ENCODE measurements at places on chromosomes 3 and 15. TPM values are rescaled to one million over a fixed set of nuclear protein-coding genes. Genes with fewer than 3 reads are reported as not detected.

Gene PAK6
- total RNA-seq = 0.84 TPM

Gene CLDN1
- total RNA-seq = 0.66 TPM

Gene GPR62
- total RNA-seq = not detected

Gene IMPG2
- 0.05 TPM for total RNA-seq

Gene XCR1
- total RNA-seq = not detected

Gene SLC6A1
- total RNA-seq = not detected

Gene CCR9
- not detected for total RNA-seq

Gene MED12L
- 1.9 TPM for total RNA-seq

Gene PLS1
- 3.8 TPM for total RNA-seq

Gene OR5H2
- not detected for total RNA-seq

Gene SNX22
- total RNA-seq = 0.30 TPM

Gene RASSF1
- total RNA-seq = 33.7 TPM

Gene UNC13C
- not detected for total RNA-seq

Gene KLHDC8B
- 3.5 TPM for total RNA-seq

Gene CHRFAM7A
- 0.90 TPM for total RNA-seq

Gene RLBP1
- not detected for total RNA-seq

Gene RHOV
- 0.49 TPM for total RNA-seq

Gene NAALADL2
- total RNA-seq = 0.33 TPM

Gene MAN2C1
- total RNA-seq = 216 TPM

Gene CD86
- 2.0 TPM for total RNA-seq

Gene LRRN1
- total RNA-seq = 0.19 TPM

Gene KCNH8
- total RNA-seq = not detected

Gene SHC4
- total RNA-seq = 2.3 TPM

Gene CHRNA7
- total RNA-seq = not detected

Gene PRICKLE2
- total RNA-seq = not detected

Gene SERINC4
- 0.15 TPM for total RNA-seq

Gene SLC25A38
- 64.7 TPM for total RNA-seq

Gene P3H2
- 0.13 TPM for total RNA-seq

Gene ATP2B2
- total RNA-seq = 0.05 TPM

Gene SLC24A5
- total RNA-seq = not detected

Gene AADAC
- 0.11 TPM for total RNA-seq

Gene GPR15
- total RNA-seq = 1.5 TPM

Gene LRRC3B
- not detected for total RNA-seq

Gene MAGEF1
- 27.6 TPM for total RNA-seq

Gene CHSY1
- total RNA-seq = 94.4 TPM

Gene MNS1
- not detected for total RNA-seq

Gene ZDHHC23
- 3.9 TPM for total RNA-seq

Gene BCHE
- total RNA-seq = not detected

Gene DNAH12
- not detected for total RNA-seq
